ENCODE measurements at places on chromosomes 5 and 9.

GRCh38 chr5:155004138-155004744 lies 9.3 kb upstream of the KIF4B start:
- no peak for DNase-seq

DNA sequence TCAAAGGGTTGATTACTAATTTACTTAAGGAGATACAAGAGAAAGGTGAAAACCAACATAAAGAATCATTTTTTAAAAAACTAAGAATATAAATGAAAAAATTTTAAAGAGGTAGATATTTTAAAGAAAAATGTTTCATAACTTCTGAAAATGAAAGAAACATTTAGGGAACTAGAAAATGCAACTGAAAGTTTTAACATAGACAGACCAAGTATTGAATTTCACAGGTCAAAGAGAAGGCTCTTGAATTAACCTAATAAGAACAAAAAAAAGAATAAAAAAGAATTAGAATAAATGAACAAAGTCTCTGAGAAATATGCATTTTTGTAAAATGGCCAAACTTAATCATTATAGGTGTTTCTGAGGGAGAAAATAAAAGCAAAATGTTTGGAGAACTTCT lies 16.1 kb upstream of the FAM174A start:
- DNase-seq = no peak

DNA sequence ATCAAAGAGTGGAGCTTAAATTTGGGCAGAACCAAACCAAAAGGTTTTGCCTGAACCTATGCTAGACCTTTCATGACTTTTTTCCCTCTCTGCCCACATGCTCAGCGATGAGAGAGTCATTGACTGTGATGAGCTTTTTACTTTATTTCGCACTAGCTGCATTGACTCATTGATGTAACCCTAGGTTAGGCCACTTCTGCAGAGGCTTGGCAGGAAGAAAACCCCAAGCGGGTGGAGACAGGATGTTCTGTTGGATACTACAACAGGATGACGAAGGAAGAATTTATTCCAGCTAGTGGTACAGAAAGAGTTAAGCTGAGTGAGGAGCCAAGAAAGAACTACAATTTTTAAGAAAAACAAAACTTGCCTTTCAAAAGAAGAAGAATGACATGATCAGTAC lies 18.4 kb downstream of the AGXT2 start:
- no peak for DNase-seq

- DNase-seq = no peak
Observed at GRCh38 chr9:36914212-36914577, 119.9 kb downstream of the PAX5 start.

GRCh38 chr5:178360222-178360925 lies 127.8 kb upstream of the PHYKPL start:
- no peak for DNase-seq

- no peak for DNase-seq
Observed at GRCh38 chr9:109830545-109830944, 50.5 kb downstream of the PALM2AKAP2 start.

GRCh38 chr5:134965271-134965825 lies 2.4 kb upstream of the CATSPER3 start:
- no peak for DNase-seq

DNA sequence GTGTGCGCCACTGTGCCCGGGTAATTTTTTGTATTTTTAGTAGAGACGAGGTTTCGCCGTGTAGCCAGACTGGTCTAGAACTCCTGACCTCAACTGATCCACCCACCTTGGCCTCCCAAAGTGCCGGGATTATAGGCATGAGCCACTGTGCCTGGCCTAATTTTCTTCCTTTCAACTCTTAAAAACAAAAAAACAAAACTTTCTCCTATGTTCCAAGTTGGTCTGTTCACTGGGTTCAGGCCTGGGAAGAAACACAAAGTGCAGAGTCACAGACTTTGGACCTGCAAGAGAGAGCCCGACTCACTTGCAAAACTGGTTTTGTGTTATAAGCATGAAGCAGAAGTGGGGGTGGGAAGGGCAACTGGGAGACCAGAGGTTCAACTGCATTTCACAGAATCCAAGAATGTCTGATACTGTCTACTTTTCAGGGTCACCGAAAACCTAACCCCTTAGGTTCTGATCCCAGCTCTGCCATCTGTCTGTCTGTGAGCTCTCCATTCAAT lies 5.2 kb upstream of the HDHD3 start:
- no peak for DNase-seq

DNA sequence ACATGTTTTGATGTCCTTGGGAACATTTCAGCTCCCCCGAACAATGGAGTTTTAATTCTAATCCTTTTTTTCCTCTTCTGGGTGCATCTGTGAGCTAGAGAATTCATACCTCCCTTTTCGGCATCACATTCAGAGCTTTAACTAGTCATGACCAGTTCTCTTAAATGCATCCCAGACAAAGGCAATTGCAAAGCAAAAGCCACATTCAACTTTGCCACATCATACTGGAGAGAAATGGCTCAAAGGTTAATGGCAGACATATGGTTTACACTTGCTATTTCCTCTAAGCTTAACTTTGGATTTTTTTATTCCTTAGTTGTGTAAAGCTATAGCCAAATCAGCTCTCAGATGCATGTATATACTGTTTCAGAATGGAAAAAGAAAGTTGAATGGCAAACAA lies 153.3 kb downstream of the ESM1 start:
- DNase-seq = no peak

DNA sequence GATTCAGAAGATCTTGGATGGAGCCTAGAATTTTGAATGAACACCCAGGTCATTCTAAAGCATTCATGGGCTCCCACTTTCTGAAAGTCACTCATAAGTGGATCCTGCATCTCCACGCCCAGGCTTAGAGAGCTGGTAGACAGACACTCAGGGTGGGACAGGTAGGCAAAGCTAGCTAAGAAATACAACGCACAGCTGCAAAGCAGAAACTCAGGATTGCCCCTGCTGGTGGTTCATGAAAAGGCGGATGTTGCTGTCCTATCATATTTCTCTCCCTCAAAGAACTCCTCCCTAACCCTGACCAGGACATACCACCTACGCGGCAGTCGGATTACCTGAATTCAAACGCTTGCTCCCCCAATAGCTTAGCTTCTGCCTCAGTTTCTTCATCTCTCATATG lies 226.5 kb downstream of the GLIS3 start:
- DNase-seq = no peak

GRCh38 chr5:72895758-72896157 lies 60.1 kb upstream of the FCHO2 start:
- no peak for DNase-seq

GRCh38 chr5:167721926-167722440 lies 569.5 kb upstream of the WWC1 start:
- no peak for DNase-seq

DNA sequence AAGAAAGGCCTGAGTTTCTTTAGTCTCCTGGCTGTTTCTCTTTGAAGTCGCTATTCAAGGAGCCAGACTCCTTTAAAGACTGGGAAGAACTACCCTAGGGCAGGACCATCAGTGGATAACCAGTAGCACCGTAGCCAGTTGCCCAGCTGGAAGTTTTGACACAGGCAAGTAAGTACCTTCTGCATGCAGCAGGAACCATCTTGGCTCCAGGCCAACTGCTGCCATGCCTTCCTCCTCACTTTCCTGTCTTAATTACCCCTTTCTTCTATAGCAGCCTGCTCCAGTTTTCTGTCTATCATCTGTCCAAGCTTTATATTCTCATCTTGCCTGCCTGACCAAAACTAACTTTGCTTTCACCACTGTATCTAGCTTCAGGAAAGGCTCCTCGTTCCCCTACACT lies 149.7 kb upstream of the SV2C start:
- DNase-seq = no peak

GRCh38 chr5:159947708-159948358 lies 31.6 kb downstream of the ADRA1B start:
- DNase-seq = no peak

DNA sequence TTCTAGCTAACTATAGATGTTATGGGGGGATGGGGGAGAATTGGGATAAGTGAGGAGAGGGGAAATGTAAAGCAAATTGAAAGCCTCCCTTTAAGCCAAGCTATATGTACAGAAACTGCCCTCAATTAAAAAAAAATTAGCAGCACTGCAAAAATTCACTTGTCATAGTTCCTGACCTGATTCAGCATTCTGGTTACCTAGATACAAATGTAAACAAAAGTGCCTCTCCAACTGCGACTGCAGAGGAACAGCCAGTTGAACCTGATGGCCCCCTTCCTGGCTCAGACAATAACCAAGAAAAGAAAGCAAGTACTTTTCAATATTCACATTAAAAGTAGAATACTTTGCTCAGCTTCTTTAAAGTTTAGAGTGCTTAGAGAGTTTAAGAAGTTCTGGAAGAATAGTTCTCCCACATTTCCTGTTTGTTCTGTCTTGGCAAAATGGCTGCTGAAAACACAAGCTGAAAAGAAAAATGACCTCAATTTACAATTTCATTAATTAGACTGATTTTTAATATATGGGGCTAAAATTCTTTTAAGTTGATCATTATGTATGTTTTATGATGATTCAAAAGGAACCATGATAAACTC lies 1.5 kb downstream of the FAM81B start:
- no peak for DNase-seq

DNA sequence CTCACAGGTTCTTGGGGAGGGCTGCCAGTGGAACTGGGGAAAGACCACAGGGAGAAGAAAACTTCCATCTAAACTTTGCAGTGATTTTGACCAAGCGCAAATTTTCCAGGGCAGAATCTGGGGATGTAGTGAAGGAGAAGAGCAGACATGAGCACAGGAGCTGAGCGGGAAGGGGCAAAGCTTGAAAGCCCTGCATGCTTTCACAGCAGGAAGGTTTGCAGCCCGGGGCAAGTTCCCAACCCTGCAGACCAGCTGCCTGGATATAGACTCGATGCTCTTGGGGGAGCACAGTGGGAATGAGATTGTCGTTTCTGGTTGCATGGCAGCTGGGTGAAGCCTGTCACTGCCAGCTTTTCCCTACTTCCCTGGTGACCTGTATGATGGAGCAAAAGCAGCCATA lies 276.8 kb upstream of the RORB start:
- DNase-seq = no peak

DNA sequence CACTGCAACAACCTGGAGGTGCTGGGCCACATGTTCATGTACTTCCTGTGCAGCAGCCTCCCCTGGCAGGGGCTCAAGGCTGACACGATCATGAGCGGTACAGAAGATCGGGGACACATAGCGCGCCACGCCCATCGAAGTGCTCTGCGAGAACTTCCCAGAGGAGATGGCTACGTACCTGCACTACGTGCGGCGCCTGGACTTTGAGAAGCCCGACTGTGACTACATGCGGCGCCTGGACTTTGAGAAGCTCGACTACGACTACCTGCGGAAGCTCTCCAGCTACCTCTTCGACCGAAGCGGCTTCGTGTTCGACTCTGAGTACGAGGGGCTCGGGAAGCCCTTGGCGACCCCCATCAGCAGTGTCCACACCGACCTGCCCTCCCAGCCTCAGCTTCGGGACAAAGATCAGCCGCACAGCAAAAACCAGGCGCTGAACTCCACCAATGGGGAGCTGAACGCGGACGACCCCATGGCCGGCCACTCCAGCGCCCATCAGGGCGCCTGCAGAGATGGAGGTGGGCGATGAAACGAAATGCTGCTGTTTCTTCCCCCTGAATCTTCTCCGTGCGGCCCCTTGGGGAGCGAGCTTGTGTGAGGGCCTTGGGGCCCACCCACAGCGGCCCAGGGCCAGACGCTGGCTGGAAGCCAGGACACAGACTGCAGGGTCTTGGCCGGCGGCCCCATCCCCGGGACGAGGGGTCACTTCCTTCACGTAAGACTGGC lies 56.5 kb downstream of the JAK2 start:
- DNase-seq = no peak

GRCh38 chr5:83487155-83487554 lies 15.6 kb downstream of the VCAN start:
- DNase-seq = no peak

DNA sequence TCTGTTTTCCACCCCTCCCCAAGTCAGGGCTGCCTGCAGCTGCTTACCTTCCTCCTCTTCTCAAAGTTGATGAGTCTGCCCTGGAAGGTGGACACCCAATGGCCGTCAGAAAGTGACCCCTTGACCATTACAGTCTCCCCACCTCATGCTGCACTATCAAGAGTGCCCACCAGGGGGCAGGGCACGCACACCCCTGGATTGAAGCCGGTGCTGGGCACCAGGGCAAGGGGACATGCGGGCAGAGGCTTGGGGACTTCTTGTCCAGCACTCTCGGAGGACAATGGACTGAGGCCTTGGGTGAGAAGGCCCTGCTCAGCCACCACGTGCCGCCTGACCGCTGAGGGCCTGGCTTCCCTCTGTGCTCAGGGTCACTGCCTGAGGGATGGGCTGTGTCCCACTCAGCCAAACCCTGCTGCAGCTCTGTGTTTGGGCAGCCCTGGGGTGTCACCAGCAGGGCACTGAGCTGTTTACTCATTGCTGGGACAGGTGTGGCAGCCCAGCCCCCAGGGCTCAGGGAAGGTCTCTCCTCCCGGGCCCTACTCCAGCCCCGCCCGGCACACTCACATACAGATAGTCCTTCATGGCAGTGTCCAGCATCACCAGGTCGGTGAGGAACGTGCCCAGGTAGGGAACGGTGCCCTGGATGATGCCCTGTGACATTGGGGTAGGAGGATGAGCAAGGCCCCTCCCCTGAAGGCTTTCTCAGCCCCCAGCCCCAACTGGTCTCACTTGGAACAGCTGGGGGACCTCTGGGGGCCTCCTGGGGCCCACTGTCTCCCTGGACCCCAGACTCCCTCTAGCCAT lies 17.7 kb downstream of the RALGDS start:
- peak; percentile 50 for DNase-seq

- DNase-seq = no peak
Observed at GRCh38 chr5:76978869-76979268, 26.0 kb downstream of the CRHBP start.

- no peak for DNase-seq
Observed at GRCh38 chr9:23044549-23044948, 597.9 kb downstream of the DMRTA1 start.

GRCh38 chr9:98009437-98009836 lies 26.3 kb downstream of the ANP32B start:
- no peak for DNase-seq

DNA sequence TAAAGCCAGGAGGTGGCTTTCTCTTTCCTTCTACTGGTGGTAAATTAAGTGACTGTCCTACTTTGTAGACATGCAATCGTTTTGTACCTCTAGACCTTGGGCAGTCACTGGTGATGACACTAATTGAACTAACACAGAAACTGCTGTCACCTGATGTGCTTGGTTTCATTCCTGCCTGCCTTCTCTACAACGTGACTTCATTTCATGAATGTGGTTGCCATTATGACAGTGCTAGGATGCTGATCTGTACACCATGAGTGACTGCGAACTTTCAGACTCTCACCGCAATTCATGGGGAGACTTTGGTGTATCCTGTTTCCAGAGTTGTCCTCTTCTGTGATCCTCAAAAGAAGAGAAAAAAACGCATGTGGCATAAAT lies 47.5 kb downstream of the UBE2QL1 start:
- no peak for DNase-seq

GRCh38 chr9:78982849-78983248 lies 588.9 kb upstream of the TLE4 start:
- no peak for DNase-seq

- DNase-seq = peak; percentile 14
Observed at GRCh38 chr9:121700165-121700831, 48.9 kb downstream of the DAB2IP start.

DNA sequence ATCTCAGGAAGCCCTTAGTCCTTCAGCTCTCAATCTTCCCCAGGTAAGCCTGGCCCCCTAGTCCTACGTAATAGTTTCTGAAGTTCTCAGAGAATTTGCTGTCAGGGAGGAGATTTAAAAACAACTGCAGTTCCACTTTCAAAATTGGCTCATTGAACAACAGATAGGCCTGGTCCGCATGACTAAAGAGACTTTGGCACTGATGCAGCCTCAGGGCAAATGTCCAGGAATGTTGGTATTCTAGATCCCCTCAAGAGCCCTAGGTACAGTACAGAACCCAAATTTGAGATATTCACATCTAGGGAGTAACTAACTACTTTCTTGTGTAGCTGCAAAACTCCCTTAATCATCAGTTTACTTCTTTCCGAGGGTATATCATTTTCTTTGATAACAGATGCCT lies 162.8 kb downstream of the GABRG2 start:
- DNase-seq = no peak
